ENCODE measurements at places on chromosomes 12 and 14. TPM values are rescaled to one million over a fixed set of nuclear protein-coding genes. Genes with fewer than 3 reads are reported as not detected.

GPR84 gene
- not detected for total RNA-seq

NKX2-1 gene
- total RNA-seq, result not detected

DHH gene
- 1.5 TPM for total RNA-seq

LHX5 gene
- total RNA-seq, result not detected

EML1 gene
- 32.7 TPM for total RNA-seq

KCNA1 gene
- 0.74 TPM for total RNA-seq

ANG gene
- total RNA-seq, result 34.9 TPM

NINJ2 gene
- 23.8 TPM for total RNA-seq

MIPOL1 gene
- total RNA-seq, result 24.8 TPM

CLEC9A gene
- not detected for total RNA-seq

KNTC1 gene
- total RNA-seq, result 18.7 TPM

DPF3 gene
- not detected for total RNA-seq

GPR137C gene
- total RNA-seq, result 0.74 TPM

PRB2 gene
- not detected for total RNA-seq

SERPINA9 gene
- 2.0 TPM for total RNA-seq

C12orf54 gene
- not detected for total RNA-seq

NGB gene
- total RNA-seq, result 1.7 TPM

WDHD1 gene
- 3.2 TPM for total RNA-seq

VRTN gene
- total RNA-seq, result not detected

TMTC1 gene
- total RNA-seq, result 63.8 TPM

Data from vagina (tissue), 2 donors.